ENCODE measurements at places on chromosomes 5 and 9.

DNA sequence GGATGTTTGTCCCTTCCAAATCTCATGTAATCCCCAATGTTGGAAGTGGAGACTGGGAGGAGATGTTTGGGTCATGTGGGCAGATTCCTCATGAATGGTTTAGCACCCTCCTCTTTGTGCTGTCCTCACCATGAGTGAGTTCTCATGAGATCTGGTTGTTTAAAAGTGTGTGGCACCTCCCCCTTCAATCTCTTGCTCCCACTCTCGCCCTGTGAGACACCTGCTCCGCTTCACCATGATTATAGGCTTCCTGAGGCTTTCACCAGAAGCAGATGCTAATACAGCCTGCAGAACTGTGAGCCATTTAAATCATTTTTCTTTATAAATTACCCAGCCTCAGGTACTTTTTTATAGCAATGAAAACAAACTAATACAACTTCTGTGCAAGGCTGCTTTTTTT is 127.3 kb upstream of the CCDC152 start:
- DNase-seq: no peak

DNA sequence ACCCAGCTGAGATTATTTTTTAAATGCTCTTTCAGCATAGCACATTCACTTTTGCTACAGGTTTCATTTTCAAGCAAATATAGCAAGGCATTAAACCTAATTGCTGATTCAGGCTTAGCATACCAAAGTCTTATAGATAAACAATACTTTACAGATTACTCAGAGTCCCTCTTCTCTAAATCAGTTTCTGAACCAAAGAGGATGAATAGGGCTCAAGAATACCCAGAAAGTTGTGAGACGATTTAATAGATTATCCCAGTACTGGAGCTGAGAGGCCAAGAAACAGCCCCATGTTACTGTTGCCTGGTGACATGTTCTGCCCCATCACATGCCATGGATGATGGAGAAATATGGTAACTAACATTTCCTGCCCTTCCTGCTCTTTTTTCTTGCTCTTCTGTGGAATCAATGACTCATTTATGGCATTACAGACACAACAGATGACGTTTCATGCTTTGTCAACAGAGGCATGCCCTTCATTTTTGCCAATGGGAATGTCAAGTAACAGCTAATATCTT is 18.1 kb upstream of the SSBP2 start:
- DNase-seq: no peak

DNA sequence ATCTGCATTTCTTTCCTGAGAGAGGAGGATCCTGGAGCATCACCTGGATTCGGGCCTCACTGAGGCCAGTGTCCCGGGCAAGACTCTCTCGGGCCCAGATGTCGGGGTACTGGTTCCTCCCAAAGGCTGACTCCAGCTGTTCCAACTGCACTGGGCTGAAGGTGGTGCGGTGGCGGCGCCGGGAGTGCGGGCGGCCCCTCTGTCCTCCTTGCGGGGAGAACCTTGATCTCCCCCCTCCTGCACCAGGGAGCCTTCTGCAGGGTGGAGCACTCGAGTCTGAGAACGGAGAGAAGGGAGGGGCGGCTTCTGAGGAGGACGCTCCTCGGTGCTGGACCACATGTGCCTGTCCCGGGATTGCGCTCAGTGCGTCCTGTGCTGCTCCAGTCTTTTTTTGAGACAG is 2.0 kb downstream of the PROP1 start:
- no peak for DNase-seq

DNA sequence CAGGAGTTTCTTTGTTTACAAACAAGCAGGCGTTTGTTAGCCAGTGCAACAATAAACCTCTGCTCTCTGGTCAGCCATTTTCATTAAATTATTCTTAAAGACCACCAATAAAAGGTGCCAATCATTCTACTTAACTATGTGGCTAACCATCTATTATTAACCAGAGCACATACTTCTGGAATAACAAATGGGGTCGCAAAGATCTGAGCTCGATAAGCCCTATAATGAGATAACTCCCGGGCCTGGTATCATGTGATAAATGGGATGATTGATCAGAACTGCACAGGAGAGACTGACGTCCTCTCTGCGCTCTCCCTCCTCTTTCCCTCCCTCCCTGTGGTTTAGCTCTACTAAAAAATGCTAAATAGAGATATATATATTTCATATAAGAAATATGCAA is 488.2 kb downstream of the NTRK2 start:
- no peak for DNase-seq

DNA sequence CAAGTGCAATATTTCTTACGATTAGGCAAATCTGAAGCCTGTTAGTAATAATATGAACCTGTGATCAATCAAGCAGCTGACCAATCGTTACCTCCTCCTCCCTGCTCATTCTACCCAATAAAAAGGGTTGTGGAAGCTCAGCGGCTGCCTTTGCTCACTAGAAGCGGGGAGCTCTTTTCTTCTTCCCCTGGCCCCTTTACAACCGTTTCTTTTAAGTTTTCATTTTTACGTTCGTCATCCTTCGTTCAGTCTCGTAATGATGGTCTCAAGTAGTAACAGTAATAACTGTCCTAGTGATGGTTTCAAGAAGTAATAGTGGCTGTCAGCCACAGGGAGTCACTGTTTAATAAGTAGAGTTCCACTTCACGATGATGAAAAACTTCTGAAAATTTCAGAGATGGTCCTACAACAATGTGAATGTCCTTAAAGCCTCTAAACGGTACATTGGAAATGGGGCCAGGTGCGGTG is 6.2 kb downstream of the UGT3A2 start:
- DNase-seq: no peak

DNA sequence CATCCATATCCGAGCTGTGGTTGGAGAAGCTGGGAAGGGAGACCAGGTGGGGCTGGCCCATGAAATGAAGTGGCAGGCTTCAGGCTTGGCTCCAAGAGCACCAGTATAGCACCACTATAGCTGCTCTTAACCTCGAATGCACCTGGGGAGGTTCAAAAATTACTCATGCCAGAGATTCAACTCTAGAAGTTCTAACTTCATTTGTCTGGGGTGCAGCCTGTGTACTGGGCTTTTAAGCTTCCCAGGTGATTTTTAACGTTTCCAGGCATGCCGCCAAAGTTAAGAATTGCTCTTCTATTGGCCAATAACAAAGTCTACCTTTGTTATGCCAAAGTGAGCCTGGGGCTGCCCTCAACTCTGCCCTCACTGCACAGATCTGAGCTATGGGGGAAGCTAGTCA is 458 bp downstream of the PRSS3 start:
- DNase-seq: no peak

DNA sequence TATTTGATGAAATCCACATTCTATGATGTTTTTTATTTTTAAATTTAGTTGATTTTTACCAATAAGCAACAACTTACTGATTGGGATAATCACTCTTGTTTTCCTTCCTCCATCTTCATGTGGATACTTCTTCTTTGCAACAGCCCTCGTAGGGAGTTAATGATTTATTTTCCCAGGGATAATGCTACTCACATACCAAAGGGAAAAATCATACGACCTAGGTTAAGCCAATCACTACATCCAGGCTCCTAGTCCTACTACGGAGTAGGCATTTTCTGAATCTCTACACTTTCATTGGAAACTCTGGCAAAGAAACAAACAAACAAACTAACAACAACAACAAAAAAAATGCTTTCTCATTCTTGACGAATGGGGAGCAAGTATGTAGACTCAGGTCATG is 663.4 kb downstream of the PTPRD start:
- DNase-seq: no peak

DNA sequence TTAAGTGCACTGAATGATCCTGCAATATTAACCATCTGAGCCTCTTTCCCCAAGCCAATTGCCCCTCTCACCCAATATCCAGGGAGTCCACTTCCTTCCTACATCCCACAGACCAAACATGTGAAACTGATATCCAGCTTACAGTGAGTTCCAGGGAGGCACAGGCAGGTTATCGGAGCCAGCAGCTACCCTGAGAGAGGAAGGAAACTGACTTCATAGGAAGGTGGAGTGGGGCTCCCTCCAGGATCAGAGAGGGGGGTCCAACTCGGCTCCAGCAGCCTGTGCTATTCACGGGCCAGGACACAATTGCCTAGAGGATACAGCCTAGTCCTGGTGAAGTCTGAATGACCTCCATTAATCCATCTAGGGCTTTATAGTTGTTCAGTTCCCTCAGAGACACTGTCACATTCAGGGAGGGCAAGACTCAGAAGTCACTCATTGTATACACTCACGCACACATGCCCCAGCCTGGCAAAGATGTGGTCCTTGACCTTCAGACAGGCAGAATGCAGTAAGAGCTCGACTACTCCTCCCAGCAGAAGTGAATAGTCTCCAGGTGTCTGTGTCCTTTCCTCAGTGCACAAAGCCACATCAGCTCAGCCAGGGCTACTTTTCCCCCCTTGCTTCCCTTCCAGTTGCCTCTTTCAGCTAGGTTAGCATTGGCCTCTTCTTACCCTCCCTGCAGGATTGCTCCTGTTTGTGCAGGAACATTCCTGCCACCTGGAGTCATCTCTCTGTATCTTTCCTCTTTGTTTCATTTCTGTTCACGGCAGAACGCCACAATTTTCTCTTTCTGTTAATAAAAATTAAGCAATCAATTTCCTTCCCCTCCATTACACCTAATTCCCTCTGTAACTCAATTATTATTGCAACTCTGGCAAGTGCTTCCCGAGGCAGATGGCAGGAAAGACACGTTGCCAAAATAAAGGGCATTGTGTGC is 501.7 kb downstream of the ARHGEF28 start:
- DNase-seq: no peak

DNA sequence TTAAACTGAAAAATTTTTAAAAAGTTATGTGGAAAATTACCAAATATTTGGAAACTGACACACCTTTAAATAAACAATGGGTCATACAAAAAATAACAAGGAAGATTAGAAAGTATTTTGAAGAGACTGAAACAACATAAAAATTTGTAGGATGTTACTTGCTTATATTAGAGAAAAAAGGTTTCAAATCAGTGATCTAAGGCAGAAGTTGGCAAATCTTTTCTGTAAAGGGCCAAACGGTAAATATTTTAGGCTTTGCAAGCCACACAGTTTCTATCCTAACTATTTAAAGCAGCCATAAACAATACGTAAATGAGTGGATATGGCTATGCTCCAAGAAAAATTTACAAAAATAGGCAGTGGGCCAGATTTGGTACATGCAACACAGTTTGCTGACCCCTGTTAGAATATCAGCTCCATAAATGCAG is 81.3 kb downstream of the OXCT1 start:
- no peak for DNase-seq

DNA sequence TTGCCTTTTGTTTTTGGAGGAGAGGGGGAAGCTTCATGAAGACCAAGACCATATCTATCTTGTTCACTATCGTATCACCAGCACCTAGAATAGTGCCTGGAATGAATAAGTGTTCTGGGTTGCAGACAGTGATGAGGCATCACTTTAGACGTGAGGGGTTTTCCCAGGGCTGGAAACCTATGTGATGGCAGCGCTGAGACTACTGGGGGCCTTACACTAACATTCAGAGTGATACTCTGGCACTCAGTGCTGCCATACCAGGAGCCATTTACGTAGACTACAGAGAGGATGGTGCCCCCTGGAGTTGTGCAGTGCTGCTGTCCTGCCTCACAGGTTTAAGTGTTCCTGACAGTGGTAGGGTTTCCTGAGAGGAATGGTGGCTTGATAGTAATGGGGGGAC is 6.9 kb downstream of the CCL19 start:
- DNase-seq: no peak

DNA sequence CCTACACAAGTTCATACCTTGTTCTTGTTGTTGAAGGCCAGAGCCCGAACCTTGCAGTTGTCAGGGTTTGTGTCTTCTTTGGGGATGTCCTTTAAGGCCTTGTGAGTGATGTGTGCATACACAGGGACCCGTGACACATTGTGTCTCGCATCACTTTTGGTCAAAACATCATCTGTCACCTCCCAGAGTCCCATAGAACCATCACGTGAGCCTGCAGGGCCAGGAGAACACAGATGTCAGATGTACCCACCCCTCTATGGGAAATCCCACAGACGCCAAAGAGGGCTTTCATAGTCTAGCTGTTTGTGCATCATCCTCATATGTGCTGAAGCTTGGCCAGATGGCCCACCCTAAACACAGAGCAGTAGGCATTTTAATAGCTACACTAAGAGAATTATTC is 28.2 kb downstream of the DCAF12 start:
- DNase-seq: no peak

DNA sequence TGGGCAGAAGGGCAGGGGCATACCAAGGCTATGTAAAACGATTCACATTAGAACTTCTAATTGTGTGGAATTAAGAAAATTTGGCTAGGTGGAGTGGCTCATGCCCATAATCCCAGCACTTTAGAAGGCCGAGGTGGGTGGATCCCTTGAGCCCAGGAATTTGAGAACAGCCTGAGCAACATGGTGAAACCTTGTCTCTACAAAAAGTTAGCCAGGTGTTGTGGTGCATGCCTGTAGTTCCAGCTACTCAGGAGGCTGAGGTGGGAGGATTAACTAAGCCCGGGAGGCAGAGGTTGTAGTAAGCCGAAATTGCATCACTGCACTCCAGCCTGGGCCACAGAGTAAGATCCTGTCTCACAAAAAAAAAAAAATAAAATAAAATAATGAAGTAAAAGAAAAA is 65.2 kb downstream of the LIX1 start:
- no peak for DNase-seq

- no peak for DNase-seq
Observed at GRCh38 chr5:88879724-88880123, 3.3 kb downstream of the MEF2C start.

GRCh38 chr9:20220286-20220685 is 402.0 kb downstream of the MLLT3 start:
- no peak for DNase-seq

GRCh38 chr9:10566848-10567247 is 46.0 kb downstream of the PTPRD start:
- DNase-seq: no peak

- no peak for DNase-seq
Observed at GRCh38 chr5:39863926-39864552, 439.3 kb upstream of the DAB2 start.

DNA sequence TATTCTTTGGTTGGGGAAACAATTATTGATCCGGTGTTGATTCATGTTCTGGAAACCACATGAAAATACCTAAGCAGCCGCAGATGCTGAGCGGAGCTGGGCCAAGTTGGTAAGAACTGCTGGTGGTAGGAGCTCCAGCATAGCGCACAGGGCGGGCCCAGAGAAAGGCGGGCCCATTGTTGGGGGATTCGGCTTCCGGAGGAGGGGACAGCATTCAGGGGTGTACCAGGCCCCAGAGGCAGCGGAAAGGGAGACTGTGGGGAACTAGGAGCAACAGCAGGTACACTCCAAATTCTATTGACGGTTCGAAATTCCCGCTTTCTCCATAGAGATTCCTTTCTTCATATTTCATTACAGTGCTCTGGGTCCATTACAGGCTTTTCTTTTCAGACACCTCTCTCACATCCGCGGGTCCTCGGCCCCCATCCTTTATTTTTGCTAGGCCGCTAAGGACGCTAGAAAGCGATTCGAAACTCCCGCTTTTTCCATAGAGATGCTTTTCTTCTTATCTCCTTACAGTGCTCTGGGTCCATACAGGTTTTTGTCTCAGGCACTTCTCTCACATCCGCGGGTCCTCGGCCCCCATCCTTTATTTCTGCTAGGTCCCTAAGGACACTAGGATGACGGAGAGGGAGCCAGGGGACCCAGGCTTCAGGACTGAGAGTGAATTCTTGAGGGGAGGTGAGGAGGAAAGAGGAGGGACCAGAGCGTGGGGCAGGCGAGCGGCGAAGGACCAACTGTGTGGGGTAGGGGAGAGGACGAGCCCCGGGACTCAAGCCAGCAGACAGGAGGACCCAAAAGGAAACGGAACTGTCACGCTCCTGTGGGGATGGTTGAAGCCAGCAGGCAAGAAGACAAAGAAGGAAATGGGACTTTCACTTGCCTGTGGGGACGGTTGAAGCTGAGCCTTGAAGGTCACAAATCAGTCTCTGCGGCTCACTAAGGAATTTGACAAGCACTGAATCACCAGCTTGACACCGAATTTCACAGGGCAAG is at the start of gene CCDC152:
Gene CCDC152, plus strand, starts transcription at position 213 of the 996 bp plus-strand sequence. CDS start 2,304 bp downstream, outside the sequence.
- no peak for DNase-seq

Measured in omental fat pad (tissue), 4 donors.